ENCODE measurements at places on chromosomes 13 and 19.
A peak's percentile ranks its signal among the peaks of the same experiment; 100 is the strongest.

- DNase-seq: no peak
Observed at GRCh38 chr13:50244713-50245574, 229.7 kb downstream of the KCNRG start.

DNA sequence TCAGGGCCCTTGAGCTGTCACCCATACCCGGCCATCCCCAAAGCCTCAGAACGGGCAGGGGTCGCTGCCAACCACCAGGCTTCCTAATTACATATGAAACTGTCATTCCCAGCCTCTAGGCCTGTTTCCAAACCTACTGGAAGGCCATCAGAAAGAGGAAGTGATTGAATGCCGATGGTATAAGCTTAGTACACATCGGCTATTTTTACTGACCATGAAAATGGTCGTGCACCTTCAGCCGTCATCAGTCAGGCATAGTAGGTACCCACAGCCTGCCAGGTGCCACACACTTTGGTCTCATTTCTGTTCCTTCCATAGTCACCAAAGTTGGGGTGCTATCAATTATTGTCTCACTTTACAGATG is 10.2 kb downstream of the KRI1 start:
- no peak for DNase-seq

GRCh38 chr19:11137542-11138384 is 17.8 kb downstream of the SPC24 start:
- DNase-seq: peak; percentile 87

- DNase-seq: no peak
Observed at GRCh38 chr19:31254611-31255010, 94.6 kb downstream of the TSHZ3 start.

DNA sequence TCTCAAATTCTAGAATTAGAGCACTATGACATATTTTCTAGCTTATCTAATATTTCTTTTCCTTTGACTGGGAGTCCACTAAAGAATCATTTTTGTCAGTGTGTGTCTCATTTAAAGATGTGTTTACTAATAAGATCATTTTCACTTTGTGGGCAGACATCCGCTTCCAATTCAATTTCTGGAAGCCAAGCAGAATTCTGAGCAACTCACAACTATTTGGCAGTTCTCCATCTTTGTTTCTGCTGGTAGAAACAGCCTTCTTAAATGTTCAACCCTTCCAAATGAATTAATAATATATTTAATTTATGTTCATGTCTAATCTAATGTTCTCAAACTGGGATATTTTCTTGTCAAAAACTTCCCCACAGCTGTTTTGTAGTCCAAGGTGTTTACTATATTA is 411.8 kb downstream of the KCTD12 start:
- DNase-seq: no peak

GRCh38 chr13:81382246-81382645 is 1041.3 kb upstream of the SPRY2 start:
- DNase-seq: no peak

DNA sequence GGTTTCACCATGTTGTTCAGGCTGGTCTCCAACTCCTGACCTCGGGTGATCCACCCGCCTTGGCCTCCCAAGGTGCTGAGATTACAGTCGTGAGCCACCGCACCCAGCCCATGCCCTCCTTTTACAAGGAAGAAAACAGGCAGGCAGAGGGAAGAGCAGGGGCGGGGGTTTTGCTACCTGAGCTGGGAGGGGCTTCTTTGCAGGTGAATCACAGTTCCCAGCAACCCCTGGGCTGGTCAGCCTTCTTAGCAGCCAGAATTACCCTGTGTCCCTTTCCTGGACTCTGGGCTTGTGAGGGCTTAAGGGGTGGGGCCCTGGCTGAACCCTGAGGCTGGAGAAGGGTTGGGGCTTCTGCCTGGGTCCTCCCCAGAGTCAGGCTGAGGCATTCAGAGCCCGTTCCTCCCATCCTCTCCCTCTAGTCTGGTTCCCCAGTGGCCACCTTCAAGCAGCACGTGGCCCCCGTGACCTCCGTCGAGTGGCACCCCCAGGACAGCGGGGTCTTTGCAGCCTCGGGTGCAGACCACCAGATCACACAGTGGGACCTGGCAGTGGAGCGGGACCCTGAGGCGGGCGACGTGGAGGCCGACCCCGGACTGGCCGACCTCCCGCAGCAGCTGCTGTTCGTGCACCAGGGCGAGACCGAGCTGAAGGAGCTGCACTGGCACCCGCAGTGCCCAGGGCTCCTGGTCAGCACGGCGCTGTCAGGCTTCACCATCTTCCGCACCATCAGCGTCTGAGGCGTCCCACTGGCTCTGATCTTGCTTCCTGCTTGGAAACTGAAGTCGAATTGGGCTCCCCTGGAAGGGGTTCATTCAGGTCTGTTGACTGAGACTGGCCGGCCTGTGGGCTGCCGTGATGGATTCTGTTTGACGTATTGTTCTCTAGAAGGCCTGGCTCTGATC is 2.8 kb upstream of the KCNJ14 start:
- no peak for DNase-seq

DNA sequence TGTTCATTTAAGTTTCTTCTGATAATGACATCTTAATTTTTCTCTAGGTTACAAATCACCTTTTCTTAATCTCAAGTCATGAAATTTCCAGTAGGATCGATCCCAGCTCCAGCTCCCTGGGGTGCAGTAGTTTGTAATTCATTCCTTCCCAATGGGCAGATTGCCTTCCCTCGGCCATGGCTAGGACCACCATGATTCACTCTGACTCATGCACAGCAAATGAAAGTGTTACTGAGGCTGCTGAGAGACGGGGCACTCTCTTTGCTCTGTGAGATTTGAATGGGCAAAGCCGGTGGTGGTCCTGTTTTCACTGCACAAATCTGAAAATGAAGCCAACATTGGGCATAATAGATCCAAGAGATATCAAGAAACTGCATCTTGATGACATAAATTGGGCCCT is 202.8 kb upstream of the IRS2 start:
- DNase-seq: no peak

- peak; percentile 93 for DNase-seq
Observed at GRCh38 chr19:47227352-47228167, 3.4 kb downstream of the BBC3 start.

DNA sequence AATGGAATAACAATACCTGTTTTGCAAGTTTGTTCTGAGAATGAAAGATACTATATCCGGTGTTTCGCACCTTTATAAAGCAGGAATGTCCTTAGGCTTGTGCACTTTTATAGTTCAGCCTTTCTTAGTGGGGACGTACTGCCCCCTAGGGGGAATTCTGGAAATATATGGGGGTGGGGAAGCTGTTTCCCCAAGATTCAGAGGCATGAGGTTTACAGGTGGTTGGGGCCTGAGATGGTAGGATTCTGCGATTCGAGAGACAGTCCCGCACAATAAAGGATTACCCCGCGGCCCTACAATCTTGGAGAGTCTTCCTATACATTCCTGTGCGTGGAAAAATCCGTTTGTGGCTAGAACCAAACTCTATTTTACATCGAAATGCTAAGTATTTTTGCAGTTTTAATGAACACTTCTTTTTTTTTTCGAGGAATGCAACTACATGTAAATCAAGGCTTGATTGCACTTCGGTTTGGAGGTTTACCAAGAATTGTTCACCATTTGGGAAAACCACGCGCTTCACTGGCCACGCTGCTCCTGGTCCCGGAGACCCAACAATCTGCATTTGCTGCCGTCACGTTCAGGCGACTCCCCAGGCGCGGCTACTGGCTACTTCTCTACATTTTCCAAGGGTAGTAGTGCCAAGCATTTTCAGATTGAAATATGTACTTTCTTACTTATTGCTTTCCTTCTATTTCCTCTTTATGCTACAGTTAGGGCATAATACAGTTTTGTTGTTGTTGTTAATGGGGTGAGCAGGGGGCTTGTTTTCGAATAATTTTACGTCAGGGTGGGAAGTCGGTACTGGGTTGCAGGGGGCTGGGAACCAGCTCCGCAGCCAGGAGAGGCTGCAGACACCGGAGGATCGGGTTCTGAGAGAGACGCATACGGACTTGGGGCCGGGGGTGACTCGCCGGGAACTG is 830 bp downstream of the NEK5 start:
- no peak for DNase-seq

GRCh38 chr13:113121928-113122471 is 599 bp upstream of the F10 start:
- no peak for DNase-seq

GRCh38 chr13:42146359-42146758 is 97.9 kb downstream of the DGKH start:
- no peak for DNase-seq

DNA sequence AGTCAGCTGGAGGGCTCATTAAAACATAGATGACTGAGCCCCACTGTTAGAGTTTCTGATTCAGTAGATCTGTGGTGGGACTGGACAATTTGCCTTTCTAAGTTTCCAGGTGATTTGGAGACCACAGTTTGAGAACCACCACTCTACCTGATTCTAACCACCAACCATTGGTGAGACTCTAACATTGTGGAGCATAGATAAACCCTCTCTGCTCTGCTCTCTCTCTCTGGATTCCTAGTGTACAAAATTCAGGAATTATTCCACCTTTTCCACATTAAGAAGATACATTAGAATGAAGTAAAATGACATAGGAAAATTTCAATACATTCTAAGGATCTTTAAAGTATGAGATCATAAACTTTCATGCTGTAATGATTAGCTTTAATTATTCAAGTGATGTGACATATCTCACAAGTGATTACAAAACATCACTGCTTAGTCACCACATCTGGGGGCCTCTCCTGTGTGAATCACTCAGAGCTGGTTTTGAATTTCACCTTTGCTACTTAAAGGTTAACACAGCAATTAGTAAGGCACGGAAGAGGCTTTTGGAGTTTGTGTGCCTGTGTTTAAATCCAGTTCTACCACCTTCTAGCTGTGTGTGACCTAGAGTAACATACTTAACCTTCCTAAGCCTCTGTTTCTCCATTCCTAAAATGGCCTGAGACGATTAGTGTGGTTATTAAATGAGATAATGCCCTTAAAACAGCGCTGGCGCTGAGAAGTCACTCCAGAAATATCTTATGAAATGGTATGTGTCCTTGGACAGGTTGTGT is 78.5 kb upstream of the NBEA start:
- DNase-seq: no peak

GRCh38 chr13:36966404-36966803 is 32.7 kb downstream of the ALG5 start:
- no peak for DNase-seq

DNA sequence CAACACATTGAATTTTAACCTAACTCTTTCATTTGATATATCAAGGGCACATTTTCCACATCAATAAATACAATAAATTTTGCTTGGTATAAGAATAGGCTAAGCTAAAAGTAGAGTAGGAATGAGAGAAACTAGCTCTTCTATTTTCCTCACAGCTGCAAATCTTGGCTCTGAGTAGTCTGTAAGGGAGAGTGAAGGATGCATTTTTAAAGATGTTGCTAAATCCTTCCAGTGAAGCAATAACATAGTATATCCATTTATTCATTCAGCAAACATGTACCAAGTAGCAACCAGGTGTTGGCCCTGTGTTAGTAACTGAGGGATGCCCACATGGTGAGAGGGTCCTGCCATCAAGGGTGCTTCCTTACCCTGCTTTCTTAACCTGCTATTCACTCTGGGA is 799.9 kb downstream of the PCDH9 start:
- DNase-seq: no peak

- DNase-seq: no peak
Observed at GRCh38 chr19:17767559-17767958, 16.3 kb downstream of the FCHO1 start.

DNA sequence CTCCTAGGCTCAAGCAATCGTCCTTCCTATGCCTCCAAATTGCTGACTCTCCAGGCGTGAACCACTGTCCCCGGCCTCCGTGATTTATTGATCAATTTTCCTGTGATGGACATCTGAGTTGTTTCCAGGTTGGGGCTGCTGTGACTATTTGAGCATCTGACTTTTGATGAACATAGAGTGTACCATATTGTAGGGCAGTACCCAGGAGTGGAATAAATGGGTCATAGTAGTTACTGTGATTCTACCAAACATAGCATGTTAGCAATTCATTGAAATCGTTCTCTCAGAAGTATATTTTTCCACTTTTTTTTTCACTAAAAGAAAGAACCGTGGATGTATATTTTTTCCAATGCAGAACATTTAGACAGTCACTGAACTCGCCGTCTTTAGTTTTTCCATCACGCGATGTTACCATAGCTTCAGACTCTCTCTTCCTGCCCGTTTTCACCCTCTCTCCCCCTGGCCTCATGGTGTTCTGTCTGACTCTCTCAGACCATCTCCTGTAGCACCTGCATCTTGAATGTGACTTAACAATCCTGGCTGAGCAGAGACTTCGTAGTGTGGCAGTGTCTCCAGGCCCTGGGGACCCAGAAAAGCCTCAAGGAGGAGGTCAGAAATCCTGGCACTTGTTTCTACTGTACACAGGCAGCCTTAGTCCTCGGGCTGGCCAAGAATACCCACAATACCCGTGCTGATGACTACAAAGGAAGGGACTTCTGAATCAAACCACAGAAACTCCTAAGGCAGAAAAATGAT is 3.2 kb upstream of the RASGRP4 start:
- no peak for DNase-seq

DNA sequence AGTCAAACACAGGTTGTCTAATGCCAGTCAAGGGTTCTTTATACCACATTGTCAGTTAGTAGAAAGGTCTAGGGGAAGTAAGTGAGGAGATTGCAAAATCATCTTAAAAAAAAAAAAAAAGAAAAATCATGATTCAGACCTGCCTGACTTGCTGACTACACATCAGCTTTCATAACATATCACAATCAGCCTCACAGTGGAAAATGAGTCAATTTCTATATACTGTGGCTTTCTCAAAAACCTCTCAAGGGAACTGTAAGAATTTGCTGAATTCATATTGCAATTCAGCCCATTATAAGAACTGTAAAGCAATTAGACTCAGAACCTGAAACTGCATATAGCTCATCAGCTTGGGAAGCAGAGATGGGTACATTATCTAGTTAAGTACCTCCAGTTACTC is 75.3 kb upstream of the GPC6 start:
- no peak for DNase-seq

DNA sequence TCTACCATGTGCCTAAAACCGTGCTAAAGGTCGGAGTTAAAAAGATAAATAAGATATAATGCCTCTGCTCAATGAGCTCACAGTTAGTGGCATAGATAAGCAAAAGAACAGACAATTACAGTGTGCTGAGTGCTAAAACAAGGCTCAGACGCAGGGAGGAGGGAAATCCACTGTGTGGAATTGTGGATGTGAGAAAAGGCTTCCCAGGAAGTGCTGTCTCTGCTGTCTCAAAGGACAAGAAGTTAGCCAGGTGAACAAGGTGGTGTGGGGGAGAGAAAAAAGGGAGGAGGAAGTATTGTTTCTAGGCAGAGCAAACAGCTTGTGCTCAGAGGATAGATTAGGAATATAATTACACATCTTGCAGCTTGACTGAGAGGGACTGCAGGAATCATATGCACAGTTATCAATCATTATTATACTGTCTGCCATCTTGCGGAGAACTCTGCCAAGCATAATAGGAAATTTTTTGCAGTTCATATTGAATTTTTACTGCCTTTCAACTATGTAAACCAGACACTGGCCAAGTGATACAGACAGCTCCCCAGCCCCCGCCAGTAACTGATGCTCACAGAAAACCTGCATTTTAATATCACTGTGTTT is 9.3 kb downstream of the C13orf42 start:
- DNase-seq: no peak

GRCh38 chr13:35144166-35144890 is 202.3 kb downstream of the NBEA start:
- no peak for DNase-seq
